ENCODE measurements at places on chromosomes 5 and 9.
A peak's percentile ranks its signal among the peaks of the same experiment; 100 is the strongest.

- no peak for DNase-seq
These were observed 30.0 kb upstream of the ANKH start for GRCh38 chr5:14901462-14902051.

- DNase-seq = peak; percentile 58
These were observed 13.0 kb downstream of the CXXC5 start for GRCh38 chr5:139660923-139661814.

GRCh38 chr5:135105105-135105484, 71.1 kb upstream of the PITX1 start:
- no peak for DNase-seq

- DNase-seq = no peak
These were observed 344.9 kb downstream of the EFNA5 start for GRCh38 chr5:107325866-107326265.

- DNase-seq = no peak
These were observed 6.3 kb upstream of the STOM start for GRCh38 chr9:121376214-121376830.

Measured in bone marrow (tissue), 2 donors.